Stimulated activated CD4-positive, alpha-beta T cell treated with anti-CD3 and anti-CD28 coated beads, Interleukin-4, amount 100 ng/mL, for 24 hours (primary cell): ENCODE measurements at places on chromosomes 11 and 22.

GRCh38 chr11:99683933-99684332 lies 663.2 kb downstream of the CNTN5 start:
- no peak for DNase-seq

DNA sequence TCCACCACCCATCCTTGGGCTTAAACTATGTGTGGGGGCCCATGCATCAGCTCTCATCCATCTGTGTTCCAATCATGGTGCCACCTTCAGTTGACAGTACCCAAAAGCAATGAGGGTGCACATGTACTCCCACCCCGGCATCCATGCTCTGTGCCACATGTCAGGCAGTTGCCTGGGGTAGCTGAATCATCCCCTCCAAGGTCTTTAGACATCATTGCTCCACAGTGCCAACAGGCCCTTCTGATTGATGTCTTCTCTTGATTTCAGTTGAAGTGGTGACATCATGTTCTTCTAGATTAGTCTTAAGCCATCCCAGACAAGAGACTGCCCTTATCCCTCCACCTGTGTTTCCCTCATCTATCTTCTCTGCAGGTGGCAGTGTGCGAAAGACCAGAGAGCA lies 42.5 kb downstream of the TMPRSS5 start:
- DNase-seq, result no peak

GRCh38 chr22:49858827-49859226 lies 5.2 kb downstream of the ZBED4 start:
- DNase-seq, result no peak

DNA sequence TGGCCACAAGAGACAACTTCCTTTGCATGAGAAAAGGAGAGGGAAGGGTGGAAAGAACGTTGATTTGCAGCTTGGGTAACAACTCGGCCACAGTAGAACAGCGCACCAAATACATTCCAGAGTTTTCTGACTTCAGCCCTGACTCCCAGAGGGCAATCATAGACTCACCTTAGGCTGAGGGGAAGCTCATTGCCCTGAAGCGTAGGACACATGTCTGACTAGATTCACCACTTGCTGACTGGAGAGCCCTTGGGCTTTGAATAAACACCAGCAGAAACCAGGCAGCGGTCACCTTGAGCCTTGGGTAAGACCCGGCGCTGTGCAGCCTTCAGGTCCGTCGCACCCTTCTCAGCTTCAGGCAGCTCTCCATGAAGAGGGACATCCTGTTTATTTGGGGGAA lies 151.8 kb upstream of the GRIA4 start:
- no peak for DNase-seq

DNA sequence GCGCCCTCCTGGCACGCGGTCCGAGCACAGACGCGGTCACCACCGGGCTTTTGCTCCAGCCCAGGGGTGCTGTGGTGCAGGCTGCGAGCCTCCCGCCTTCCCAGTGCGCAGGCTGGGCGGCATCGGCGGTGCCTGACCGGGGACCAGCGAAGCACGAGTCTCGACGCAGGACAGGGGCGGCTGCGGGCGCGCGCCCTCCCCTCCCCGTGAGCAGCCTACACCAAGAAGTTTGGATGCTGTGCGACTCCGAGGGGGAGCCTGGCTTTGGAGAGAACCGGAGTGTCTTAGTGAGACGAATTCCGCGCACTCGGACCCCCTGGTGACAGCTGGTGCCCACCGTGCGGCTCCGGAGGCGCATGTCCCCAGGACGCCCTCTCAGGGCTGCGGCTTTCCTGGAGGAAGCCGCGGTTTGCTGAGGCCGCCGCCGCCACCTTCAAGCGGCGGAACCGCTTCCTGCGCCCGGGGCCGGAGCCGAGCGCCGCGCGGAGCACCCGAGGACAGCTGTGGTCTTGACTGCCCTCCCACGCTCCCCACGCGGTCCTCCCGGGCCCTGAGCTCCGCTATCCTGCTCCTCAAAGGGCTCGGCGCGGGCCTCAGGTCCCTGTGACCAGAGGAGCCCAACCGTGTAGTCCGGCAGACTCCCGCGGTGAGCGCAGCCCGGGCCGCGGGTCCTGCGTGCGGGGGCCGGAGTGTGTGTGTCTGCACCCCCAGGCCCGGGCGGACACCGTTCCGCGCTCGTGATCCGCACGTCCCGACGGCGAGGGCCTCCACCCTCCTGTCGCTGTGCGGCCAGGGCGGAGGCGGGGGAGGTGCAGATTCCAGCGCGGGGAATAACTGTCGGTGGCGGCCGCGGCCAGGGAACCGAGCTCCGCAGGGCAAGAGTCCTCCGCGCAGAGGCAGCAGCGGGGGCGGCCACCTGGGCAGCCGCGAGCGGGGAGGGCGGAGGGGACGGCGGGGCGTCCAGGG lies 1.7 kb downstream of the FGF3 start:
- DNase-seq, result no peak

DNA sequence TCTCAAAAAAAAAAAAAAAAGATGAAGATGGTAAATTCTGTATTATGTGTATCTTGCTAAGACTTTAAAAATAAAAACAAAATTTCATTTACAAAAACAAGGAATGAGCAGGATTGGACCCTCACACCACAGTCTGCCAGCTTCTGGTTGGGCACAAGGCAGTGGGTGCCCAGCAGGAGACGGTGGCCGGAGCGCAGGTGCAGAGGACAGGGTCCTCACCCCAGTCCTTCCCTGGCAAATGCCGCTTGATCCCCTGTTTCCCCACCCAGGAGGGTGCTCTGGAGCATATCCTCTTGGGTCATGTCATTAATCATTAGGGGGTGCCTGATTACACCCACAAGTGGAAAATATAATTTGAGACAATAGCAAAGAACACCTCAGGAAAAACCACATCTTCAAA lies 31.2 kb downstream of the SHANK2 start:
- no peak for DNase-seq

DNA sequence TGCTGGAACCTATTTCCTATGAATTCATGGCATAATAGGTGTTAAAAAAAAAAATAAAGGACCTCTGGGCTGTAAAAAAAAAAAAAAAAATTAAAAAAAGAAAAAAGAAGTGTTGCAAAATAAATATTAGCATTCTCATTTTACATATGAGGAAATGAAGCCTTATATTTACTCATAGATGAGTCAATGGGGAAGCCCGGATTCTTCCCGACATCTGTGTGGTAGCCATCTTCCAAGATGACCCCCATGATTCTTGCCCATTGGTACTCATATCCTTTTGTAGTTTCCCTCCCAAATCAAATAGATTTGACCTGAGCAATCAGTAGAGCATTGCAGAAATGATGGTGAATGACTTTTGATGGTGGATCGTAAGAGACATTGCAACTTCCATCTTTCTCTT lies 3.0 kb upstream of the SWAP70 start:
- no peak for DNase-seq
